ENCODE measurements at places on chromosomes 6 and 20.
A peak's percentile ranks its signal among the peaks of the same experiment; 100 is the strongest.

DNA sequence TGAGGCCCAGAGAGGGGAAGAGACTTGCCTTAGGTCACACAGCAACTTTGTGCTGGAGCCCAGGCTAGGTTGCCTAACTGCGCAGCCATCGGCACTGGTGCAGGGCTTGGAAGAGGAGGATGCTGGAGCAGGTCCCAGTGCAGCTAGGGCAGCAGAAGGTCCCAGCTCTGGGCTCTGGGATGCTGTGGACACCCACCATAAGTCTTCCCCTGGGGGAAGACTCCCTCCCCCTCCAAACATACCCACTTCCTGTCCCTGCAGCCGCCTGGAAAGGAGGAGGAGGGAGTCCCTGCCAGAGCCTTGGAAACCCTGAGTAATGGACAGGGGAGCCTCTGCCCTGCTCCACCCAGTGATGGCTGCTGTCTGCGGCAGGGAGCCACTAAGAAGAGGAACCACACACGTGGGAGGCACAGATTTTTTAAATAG, 93.6 kb downstream of the NCR2 start:
- no peak for DNase-seq

DNA sequence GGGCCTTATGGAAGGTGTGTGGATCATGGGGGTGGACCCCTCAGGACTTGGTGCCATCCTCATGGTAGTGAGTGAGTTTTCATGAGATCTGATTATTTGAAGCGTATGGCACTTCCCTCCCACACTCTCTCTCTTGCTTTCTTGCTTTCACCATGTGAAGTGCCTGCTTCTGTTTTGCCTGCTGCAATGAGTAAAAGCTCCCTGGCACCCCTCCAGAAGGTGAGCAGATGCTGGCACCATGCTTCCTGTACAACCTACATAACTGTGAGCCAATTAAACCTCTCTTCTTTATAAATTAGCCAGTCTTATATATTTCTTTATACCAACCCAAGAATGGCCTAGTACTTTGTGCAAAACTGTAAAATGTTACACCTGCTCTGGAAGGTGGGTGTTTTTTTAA, 396.8 kb upstream of the HS3ST5 start:
- no peak for DNase-seq

GRCh38 chr20:32611868-32612267, 26.7 kb upstream of the NOL4L start:
- DNase-seq = no peak

- DNase-seq = peak; percentile 8
These were observed 4.5 kb downstream of the SUN5 start for GRCh38 chr20:32999603-33000250.

DNA sequence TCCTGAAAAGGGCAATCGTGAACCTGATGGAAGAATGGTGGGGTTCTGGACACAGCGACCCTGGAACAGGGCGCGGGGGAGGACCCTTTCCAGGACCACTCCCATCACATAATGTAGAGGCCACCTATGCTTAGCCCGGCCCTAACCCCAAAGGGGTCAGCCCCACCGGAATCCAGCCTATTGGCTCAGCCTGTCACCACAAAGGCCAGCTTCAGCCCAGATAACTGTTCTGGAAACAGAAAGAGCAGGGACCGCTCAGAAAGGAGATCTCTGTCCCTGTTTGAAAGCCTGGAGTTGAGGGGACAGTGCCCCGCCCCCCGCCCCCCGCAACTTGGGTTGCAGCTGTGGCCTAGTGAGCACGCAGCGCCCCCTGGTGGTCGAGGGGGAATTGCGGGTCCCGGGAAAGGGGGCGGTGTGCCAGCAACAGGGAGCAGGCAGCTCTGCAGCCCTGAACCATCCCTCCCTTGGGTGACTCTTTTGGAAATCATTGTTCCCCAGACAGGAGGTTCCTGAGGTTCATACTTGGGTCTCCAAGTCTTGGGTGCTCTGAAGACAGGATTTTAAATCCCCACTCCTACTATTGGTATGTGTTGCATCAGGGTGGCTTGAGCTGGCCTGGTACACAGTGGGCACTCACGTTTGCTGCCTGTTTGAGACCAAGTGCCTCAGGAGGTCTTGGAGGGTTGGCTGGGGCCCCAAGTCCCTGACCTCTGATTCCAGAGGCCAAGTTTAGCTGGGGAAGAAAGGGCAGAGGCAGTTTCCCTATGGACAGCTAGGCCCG, 1.5 kb downstream of the SIGLEC1 start:
- no peak for DNase-seq

GRCh38 chr6:137011406-137011805, 33.4 kb downstream of the IL20RA start:
- DNase-seq = no peak

- no peak for DNase-seq
These were observed 144.7 kb upstream of the RPS6KA2 start for GRCh38 chr6:166771701-166772100.

DNA sequence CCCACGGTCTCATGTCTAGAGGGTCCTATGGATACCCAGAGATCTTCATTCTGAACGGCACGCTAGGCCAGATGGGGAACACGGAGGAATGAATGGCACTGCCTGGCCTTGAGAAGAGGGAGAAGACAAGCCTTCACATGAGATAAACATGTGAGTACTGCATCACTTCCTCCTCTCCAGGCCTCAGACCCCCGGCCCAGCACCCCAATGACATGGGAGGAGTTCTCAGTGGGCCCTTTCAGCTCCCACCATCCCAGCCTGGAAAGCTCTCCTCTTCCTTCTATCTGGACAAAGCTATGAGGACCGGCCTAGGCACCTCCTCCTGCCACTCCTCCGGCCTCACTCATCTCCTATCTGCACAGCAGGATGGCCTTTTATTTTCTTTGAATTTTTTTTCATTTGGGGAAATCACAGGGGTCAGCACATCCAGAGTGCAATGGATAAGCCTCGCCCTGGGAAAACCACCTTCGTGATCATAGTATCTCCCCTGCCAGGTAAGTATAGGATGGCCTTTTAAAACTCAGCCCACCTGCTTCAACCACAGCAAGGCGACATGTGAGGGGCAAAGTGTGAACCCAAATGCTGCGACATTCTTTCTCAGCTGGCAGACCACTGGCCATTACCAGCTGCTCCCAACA, 39.2 kb upstream of the CDKN1A start:
- no peak for DNase-seq

DNA sequence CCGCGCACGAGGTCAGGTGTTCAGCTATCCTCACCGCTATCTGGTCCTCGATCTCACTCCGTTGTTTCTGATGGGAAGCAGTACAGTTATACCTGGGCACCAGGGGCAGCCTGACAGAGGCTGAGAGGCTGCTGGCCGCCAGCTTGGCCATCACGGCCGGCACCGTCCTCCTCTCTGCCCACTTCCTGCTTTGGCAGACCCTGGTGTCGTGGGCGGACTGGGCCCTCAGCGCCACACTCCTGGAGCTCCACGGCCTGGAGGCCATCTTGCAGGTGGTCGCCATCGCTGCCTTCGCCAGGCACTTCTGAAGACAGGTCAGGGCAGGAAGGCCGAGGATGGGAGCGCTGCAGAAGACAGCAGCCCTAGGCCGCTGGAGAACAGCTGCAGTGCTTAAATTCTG, 35.2 kb downstream of the NHSL1 start:
- DNase-seq = no peak

GRCh38 chr6:44522871-44523270, 135.4 kb downstream of the CDC5L start:
- no peak for DNase-seq

GRCh38 chr6:3871939-3872338, 22.8 kb downstream of the FAM50B start:
- DNase-seq = no peak

- DNase-seq = no peak
These were observed 134.3 kb downstream of the SLC23A2 start for GRCh38 chr20:4867051-4867450.

GRCh38 chr6:155530219-155530834, 74.7 kb upstream of the NOX3 start:
- DNase-seq = no peak

GRCh38 chr20:63347081-63347741, 13.9 kb downstream of the CHRNA4 start:
- no peak for DNase-seq

- no peak for DNase-seq
These were observed 10.9 kb downstream of the FKBP1A start for GRCh38 chr20:1381753-1382591.

DNA sequence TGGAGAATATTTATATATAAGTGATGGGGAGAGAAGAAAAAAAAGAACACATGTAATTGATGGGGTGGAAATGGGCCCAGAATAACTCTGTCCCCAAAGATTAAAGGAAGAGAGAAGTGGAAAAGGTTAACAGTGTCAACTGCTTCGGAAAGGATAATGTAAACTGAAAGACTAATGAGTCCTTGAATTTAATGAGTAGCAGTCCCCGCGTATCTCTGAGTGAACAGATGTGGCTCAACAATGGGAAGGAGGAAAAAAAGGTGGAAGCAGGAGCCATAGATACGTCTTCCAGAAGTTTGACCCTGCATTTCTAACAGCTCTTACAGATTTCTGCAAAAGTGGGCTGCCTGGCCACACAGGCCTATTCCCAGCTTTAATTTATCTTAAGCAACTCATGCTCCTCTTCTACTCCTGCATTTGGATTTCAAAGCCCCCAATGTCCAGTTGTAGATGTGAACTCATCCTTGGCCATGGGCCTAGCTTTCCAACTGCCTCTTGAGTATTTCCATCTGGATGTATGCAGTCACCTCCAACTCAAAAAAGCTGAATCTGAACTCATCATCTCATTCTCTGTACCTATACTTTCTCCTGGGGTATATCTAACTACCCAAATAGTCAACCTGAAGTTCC, 61.3 kb downstream of the DST start:
- no peak for DNase-seq

DNA sequence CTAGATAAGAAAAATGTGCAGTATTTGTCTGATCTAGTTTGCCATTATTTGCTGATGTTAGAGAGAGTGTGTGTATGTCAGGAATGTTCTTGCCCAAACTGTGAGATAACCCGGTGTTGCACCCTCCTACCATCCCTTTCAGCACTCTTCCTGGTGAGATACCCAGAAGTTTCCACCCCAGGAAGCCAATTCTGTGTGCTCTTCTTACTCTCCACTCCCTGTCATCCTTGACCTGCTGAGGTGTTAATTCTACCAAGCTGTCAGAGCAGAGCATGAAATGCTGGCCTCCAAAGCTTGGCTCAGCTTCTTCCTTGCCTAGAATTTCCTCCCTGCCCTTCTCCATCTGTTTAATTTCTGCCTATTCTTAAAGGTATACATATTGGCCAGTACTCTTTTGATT, 237.3 kb upstream of the CNR1 start:
- DNase-seq = no peak

GRCh38 chr6:158022749-158023596, 41.3 kb downstream of the SYNJ2 start:
- no peak for DNase-seq

GRCh38 chr6:1987640-1988039, 257.8 kb downstream of the GMDS start:
- no peak for DNase-seq

GRCh38 chr6:20197251-20197650, 15.0 kb downstream of the MBOAT1 start:
- no peak for DNase-seq

DNA sequence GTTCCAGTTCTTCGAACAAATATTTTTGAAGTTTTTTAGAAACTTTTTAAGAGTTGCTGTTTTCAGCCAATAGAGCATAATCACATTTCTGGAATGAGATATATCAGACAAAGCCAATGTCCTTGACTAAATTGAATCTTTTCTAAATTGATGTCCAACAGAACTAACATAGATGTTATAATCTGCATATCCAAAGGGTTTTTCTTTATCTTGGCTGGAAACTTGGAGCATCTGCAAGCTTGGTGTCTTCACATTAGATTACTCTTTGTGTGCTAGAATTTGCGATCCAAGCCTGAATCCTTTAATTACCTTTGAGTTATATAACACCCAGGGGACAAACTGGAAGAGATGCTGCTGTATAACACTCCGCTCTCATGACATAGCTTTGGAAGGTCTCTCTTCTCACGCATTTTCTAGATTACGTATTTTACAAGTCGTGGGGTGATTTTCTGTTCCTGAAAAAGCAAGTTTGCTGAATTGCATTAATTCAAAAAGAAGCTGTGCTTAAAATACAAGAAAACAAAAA, 64.4 kb upstream of the FUCA2 start:
- DNase-seq = peak; percentile 97

DNA sequence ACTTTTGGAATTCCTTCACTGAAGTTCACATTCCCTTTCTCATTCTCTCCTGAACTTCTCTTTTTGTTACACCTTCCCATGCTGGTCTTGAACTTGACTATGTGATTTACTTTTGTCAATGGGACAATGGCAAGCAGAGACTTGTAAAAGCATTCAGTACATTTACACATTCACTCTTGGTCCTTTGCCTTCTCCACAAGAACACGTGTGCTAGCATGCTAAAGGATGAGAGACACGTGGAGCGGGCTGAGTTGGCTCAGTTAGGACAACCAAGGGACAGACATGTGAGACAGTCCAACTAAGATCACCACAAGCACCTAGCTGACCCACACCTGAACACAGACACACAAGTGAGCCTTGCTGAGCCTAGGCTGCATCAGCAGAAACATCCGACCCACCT, 91.3 kb upstream of the PAK5 start:
- DNase-seq = no peak

- DNase-seq = no peak
These were observed 169.8 kb upstream of the PROKR2 start for GRCh38 chr20:5486377-5487054.

DNA sequence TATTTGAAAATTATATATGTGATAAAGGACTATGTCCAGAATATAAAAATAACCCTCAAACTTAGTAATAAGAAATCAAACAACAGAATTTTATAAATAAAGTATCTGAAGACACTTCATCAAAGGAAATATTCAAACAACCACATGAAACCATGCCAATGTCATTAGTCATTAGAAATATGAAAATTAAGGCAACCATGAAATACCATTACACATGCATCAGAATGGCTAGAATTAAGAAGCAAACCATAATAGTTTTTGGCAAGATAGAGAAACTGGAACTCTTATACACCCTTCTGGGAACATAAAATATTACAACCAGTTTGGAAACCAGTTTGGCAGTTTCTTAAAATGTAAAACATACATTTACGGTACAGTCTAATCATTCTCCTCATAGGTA, 137.2 kb upstream of the ADGRB3 start:
- DNase-seq = no peak
